NCI-H1092 (cell line): ENCODE measurements at places on chromosomes 12 and 14.
A peak's percentile ranks its signal among the peaks of the same experiment; 100 is the strongest.

DNA sequence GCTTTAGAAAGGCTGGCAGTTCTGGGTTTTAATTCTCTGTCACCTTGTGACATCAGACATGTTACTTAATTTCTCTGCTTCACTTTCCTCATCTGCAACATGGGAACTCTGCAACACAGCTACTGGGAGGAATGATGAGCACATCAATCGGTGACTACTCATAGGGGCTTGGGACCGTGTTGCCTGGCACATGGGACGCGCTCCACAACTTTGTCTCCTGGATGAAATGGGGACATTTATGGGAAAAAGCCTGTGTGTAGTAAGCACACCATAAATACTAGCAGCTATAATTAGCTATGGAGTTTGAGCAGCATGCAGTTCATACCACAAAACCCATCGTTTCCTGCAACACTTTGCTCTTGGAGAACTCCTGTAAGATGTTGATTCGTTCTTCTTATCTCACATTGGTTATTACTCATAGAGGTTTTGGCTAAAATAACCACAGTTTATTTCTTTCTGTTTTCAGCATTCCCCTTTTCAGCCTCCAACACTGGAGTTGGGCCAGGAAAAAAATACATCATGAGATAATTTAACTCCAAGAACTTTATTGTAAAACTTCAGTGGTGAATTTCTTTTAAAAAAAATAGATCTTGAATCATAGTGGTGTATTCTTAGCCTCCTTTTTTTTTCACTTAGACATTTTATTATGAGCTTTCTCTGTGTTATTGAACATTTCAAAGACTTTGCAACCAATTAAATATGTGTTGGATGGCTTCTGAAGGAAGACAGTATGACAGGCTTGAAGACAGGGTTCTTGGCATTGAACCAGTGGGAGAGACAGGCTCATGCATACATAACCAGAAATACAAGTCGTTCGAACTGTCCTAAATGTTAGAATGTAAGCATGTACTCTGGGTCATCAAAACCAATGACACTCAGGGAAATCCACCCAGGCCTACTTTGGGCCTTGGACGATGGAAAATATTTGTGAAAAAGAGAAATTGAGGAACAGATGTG is 72.7 kb downstream of the RIN3 start:
- no peak for DNase-seq

DNA sequence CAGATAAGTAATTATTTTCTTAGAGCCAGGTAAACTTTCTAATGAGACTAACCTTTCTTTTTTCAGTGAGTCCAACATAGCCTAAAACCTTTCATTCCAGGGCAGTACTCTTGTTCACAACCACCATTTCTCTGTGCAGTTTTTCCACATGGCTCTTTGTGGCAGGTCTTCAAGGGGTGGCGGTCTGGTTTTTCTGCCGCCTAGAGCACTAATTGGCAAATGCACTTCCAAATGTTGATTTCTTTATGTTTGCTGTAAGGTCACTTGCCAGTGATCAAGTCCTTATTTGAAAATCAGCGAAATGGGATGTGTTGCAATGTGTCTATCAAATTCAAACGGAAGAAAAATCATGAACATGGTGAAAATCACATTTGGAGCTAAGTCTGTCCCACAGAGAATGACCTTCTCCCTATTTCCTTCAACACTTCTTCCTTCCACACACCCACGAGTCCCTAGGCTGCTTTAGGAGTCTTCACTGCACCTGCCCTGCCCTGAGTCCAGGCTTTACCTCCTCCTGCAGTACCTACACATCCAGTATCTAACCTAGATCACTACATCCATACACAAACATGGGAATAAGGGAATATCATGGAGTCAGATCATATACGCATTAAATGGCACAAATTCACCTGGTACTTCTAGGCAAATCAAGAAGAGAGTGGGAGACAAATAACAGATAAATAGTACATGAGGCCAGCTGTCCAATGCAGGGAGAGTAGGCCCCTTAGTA is 1.9 kb downstream of the SRGAP1 start:
- no peak for DNase-seq

DNA sequence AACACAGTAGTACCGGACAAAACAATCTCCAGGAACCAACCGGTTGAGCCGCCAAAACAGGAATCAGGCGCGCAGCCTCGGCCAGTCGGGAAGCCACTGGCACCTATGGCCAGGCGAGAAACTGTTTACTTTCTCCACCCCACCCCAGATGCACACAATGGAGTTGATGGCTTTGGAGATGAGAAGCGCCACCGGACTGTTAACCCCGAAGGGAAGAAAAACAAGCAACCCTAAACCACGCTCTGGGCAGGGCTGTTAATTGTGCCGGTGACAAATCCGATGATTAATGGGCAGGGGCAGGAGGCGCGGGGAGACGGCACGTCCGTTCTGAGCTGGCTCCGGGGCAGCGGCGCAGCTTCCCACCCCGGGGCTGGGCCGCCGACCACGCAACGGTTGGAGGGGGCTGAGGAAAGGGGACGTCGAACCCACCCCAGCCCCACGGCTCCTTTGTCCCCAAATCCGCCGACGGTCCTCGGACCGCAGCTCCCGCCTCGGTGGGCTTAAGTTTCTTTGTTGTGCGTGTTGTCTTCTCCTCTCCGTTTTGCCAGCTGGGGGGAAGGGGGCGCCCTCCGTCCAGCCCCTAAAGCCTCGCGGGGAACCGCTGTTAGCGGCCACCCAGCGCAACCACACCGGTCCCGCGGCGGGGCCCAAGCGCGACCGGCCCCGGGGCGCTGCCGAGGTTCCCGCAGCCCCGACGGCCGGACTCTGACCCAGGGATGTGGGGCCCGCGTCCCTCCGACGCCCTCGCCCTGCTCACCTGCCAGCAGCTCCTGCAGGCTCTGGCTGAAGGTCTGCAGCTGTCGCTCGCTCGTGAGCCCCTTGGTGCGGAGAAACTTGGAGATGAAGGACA is 790 bp downstream of the BTG1 start:
- DNase-seq: peak; percentile 54

GRCh38 chr12:132144810-132145168 is 532 bp downstream of the NOC4L start:
- no peak for DNase-seq

DNA sequence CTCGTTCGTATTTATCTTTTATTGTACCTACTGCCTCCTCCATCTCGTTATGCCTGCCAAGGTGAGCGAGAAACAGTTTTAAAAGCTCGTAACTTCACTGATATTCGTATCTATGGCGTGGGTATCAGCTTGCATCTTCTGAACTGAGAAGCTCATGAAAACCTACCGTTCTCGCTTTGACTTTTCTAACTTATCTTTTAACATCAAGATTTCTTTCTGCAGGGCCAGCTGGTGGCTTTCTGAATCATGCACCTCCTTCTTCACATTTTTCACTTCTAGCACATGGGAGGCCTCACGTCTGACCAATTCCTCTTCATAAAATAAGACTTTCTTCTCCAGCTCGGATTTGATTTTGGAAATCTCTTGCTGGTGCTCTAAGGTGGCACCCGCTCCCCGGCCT is 45.8 kb downstream of the AMN start:
- DNase-seq: no peak

DNA sequence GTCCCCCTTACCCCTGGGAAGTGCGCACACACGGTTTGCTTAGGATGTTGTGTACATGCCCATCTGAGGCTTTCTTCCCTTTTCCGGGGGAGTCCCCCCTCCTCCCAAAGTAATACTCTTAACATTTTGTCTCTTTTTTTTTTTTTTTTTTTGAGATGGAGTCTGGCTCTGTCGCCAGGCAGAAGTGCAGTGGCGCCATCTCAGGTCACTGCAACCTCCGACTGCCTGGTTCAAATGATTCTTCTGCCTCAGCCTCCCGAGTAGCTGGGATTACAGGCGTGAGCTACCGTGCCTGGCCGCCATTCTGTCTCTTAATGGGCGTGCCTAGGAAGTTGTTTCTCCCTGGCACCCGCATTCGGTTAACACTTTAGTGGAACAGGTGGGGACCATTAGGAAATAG is 4.5 kb upstream of the GMFB start:
- no peak for DNase-seq

GRCh38 chr14:38790916-38791315 is 312.1 kb downstream of the SEC23A start:
- no peak for DNase-seq

GRCh38 chr14:105355049-105355575 is 40.6 kb downstream of the PACS2 start:
- DNase-seq: no peak

DNA sequence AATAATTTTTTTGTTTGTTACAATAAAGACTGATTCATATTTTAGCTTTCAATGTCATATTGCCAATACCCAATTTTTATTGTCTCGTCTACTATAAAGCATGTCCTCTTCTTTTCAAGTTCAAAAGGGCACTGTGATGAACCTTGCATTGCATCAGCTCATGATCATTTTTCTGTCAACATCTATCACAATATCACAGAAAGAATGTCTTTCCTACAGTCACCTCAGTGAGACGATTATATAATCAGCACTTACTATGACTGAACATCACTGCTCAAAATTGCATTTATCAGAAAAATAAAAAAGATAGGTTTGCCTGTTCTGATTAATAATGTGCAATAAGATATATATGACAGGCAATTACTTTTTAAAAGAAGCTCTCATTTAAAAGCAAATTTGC is 228.7 kb upstream of the LRFN5 start:
- DNase-seq: no peak
